ENCODE measurements at places on chromosomes 1 and 21. TPM values are rescaled to one million over a fixed set of nuclear protein-coding genes. Genes with fewer than 3 reads are reported as not detected.

LRRIQ3 gene
- total RNA-seq = 0.46 TPM

DNA sequence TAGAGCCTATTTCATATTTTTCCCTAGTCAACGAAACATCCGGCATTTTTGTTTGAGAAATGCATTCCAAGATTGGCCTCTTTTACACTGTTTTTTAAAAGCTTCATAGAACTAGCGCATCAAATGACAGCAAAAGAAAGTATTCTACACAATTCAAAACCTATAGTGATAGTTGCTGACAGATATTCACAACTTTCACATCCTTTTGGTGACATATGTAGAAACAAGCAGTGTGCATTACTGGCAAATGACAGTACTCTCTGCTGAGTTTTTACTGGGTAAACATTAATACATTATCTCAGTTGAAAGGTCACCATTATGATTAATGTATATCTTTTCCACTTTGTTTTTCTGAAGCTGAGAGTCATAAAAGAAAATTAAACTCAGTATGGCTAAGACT is 135.4 kb upstream of the RGS18 start:
- no peak for DNase-seq
- no peak overlapping the region for H3K4me3 ChIP-seq
- no peaks in the 10 kb centered on the region for H3K4me1 ChIP-seq
- H3K27ac ChIP-seq = no peak overlapping the region

GRCh38 chr1:235917267-235917811 is 50.6 kb upstream of the LYST start:
- no peaks in the 10 kb centered on the region for H3K36me3 ChIP-seq
- peaks cover 42% of the 10 kb centered on the region for H3K27me3 ChIP-seq
- H3K4me3 ChIP-seq = no peak overlapping the region
- H3K27ac ChIP-seq = no peak overlapping the region

- H3K4me3 ChIP-seq = no peak overlapping the region
- peaks cover 2% of the 10 kb centered on the region for H3K4me1 ChIP-seq
- no peak overlapping the region for H3K27ac ChIP-seq
- no peaks in the 10 kb centered on the region for H3K27me3 ChIP-seq
- no peak for DNase-seq
Observed at GRCh38 chr1:178371235-178371634, 125.5 kb downstream of the CLEC20A start.

DNA sequence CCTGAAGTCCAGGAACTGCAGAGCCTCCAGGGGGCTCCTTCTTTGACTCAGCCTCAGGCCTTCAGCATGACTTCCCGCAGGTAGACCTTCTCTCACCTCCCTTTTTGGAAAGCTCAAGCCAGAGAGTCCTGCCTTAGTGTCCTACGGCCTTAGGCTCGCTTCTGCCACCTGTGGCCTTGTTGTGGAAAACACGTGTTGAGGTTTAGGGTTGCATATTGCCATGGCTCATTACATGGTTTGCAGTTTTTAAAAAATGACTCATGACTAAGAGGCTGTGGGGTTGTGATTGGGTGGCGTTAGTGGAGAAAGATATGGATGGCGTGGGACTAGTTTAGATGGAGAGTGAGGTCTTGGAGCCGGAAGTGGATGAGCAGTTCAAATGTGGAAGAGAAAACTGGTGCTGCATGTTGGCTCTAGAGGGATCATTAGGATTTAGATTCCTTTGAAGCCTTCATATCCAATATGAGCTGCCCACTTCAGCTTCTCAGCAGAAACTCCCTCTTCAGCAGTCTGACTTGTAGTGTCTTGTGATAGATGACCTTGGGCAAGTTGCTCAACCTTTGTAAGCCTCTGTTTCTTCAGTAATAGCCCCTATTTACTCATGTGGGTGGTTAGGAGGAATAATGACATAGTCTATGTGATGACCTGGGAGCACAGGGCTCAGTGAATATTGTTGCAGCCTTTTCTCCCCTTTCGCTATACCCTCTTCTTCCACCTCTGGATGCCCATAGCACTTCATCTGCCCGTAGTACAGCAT is 6.5 kb upstream of the FGGY start:
- no peaks in the 10 kb centered on the region for H3K36me3 ChIP-seq
- H3K4me3 ChIP-seq = no peak overlapping the region
- peak; percentile 53 for DNase-seq

CNIH3 gene
- 5.0 TPM for total RNA-seq

Data from WTC11 (cell line).